Ascending aorta (tissue), 2 donors: ENCODE measurements at places on chromosomes 13 and 19. TPM values are rescaled to one million over a fixed set of nuclear protein-coding genes. Genes with fewer than 3 reads are reported as not detected.

The PTGIR gene
- total RNA-seq = 120 TPM

The SLC5A5 gene
- not detected for total RNA-seq

The VMAC gene
- 15.2 TPM for total RNA-seq

The CYP4F8 gene
- total RNA-seq = not detected

The CLASRP gene
- total RNA-seq = 103 TPM

The EFNA2 gene
- total RNA-seq = not detected

The PROZ gene
- not detected for total RNA-seq

GRCh38 chr13:94362411-94362909 is 117.0 kb downstream of the DCT start:
- peak; percentile 78 for DNase-seq

DNA sequence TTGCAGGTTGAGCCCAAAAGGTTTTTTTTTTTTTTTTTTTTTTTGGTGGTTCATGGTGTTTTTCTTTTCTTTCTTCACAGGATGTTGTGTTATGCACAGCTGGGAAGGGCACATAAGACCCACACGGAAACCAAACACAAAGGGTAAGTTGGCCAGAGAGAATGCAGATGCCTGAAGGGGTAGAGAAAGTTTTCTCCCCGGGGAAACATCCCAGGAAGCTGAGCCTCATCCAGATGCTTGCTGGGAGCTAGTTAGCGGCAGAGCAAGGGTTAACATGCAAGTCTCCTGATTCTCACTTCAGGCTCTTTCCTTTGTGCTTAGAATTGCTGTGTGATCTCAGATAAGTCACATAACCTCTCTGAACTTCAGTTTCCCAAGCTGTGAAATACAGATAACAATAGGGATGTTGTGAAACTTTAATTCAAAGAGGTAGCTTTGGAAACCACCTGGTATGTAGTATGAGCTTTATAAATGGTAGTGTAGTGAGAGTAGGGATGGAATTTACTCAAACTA is 3.1 kb downstream of the ADGRE1 start:
- DNase-seq = no peak

DNA sequence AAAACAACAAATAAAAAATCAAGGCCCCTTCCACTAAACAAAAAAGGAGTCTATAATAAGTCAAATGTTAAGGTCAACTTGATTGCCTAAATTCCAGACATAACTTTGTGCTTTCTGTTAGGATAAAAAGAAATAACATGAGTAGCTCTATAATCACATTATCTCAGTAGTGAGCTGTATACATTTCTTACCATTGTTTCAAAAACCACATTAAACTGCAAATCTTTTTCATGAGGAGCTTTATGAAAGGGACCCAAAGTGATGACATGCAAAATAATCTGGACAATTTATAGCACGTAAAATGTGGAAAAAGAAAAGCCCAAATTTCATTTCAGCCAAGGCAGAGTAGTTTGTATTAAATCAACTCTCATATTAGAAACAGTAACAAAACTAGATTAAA is 269.2 kb downstream of the KLF12 start:
- DNase-seq = no peak

GRCh38 chr13:73608711-73609485 is 525.3 kb downstream of the KLF12 start:
- no peak for DNase-seq

- DNase-seq = no peak
These were observed 105.9 kb upstream of the GJB6 start for GRCh38 chr13:20337884-20338551.

GRCh38 chr19:38022791-38023670 is 116.0 kb downstream of the SIPA1L3 start:
- DNase-seq = no peak

DNA sequence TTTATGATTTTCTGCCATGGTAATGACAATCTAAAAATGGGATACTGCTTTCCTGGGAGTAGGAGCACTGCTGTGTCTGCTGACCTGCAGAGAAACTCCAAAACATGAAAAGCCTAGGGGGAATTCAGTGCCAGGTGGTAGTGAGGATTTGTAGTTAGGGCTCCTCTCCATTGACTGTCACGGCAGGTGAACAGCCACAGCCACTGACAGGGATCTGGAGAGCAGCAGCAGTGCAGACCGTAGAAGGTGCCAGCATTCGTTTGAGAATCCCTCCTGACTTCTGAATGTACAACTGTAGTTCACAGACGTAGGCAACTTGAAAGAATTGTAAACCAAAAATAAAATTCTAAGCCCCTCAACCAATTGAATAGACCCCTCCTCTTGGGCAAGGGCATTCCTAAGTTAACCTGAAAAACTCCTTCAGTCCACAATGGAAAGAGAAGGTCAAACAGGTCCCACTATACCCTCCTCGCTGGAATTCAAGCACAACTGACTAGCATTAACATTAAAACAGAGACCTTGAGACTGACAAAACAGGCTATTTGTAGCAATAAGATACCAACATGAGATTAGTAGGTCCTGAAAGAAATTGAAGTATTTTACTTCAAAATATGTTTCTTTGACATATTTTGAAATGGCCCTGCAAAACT is 1328.8 kb downstream of the OLFM4 start:
- DNase-seq = no peak

DNA sequence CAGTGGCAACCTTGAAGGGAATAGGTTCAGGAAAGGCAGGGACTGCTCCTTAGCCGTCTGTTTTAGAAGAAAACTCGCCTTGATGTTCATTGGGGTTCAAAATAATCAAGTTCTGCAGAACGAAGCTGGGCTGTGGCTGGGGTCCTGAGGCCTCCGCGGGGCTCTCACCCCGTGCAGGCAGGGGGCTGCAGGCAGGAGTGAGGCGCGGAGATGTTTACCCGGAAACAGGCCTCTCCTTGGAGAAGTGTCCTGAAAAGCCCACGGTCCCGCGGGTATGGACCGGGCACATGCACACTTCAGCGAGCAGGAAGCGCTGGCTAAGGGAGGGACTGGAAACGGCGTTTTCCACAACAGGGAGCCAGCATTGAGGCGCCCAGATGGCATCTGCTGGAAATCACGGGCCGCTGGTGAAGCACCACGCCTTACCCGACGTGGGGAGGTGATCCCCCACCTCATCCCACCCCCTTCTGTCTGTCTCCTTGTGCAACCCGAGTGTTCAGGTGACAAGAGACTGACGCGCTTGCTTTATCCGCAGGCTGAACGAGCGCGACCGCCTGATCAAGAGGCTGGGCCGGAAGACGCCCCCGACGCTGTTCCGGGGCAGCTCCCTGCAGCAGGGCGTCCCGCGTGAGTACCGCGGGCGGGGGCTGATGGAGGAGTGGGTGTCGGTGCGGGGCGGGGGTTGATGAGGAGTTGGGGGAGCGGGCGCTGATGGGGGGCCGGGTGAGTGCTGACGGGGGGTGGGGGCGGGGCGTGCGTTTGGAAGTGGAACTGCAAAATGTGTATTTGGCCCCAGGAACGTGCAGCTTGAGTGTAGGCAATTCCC is 39.6 kb downstream of the SHISA2 start:
- no peak for DNase-seq

GRCh38 chr13:62321139-62321538 is 905.5 kb upstream of the PCDH20 start:
- DNase-seq = no peak

- no peak for DNase-seq
These were observed 4.5 kb upstream of the RASAL3 start for GRCh38 chr19:15468675-15469512.

DNA sequence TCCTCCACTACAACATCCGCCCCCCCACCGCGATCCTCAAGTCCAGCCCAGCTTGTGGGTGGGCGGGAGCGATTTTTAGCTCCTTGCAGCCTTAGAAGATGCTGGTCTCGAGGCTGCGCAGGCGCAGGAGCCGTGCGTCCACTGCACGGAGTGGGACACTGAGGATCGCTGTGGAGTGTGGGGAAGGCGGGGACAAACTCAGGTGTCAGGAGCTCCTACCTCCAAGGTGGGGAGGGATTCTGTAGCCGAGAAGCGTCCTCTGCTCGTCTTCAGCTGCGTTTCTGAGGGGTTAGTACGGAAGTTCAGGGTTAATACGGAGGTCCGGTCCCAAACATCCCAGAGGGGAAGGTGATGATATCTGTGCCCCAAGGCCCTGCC is at the start of gene RTBDN:
RTBDN (minus strand) TSS at position 14 of the 378 bp plus-strand sequence. CDS start 4,600 bp downstream, outside the sequence.
- no peak for DNase-seq

- no peak for DNase-seq
These were observed 432.4 kb downstream of the SLITRK1 start for GRCh38 chr13:83449668-83450395.
